Left lobe of liver (tissue), 2 donors: ENCODE measurements at places on chromosomes 7 and 10. TPM values are rescaled to one million over a fixed set of nuclear protein-coding genes. Genes with fewer than 3 reads are reported as not detected.

DNA sequence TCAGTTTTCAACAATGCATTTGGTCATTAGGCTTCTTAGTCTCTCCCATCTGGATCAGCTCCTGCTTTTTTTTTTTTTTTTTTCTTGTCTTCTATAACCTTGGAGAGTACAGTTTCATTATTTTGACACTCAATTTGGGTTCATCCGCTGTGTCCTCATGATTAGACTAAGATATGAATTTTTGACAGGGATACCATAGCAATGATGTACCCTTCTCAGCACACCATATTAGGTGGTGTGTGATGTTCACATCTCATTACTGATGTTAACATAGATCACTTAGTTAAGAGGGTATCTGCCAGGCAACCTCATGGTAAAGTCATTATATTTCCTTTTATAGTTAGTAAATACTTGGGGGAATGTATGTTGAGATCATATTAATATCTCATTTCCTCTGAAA lies 445.5 kb upstream of the IGFBP3 start:
- no peak for DNase-seq

GRCh38 chr7:112726076-112726475 lies 64.1 kb downstream of the TMEM168 start:
- DNase-seq: no peak

DNA sequence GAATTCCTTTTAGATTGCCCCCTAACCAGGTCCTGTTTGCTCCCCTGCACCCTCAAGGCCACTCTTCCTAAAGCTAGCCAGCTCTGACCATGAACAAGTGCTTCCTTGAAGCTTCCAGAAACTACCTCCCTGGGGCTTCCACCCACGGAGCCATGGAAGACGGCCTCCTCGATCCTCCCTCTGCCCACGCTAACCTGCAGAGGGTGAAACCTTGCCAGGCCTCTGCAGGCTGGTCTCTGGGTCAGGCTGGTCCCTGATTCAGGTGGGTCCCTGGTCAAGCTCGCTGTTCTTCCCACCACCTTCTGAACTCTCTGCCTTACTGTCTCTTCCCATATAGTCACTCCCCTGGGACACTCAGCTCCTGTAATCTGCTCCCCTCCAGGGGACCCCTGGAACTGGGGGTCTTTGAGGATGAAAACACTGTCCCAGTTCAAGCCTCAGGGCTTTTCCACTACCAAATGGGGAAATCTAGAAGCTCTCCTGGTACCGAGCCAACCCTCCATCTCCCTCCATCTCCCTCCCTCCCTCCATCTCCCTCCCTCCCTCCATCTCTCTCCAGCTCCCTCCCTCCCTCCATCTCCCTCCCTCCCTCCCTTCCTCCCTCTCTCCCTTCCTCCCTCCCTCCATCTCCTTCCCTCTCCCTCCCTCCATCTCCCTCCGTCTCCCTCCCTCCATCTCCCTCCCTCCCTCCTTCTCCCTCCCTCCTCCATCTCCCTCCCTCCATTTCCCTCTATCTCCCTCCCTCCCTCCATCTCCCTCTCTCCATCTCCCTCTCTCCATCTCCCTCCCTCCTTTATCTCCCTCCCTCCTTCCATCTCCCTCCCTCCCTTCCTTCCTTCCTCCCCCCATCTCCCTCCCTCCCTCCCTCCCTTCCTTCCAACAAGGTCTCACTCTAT lies 2.9 kb downstream of the MLXIPL start:
- no peak for DNase-seq

GRCh38 chr10:127391875-127392274 lies 157.2 kb upstream of the NPS start:
- no peak for DNase-seq

GRCh38 chr10:61286686-61287085 lies 166.5 kb downstream of the TMEM26 start:
- DNase-seq: no peak

DNA sequence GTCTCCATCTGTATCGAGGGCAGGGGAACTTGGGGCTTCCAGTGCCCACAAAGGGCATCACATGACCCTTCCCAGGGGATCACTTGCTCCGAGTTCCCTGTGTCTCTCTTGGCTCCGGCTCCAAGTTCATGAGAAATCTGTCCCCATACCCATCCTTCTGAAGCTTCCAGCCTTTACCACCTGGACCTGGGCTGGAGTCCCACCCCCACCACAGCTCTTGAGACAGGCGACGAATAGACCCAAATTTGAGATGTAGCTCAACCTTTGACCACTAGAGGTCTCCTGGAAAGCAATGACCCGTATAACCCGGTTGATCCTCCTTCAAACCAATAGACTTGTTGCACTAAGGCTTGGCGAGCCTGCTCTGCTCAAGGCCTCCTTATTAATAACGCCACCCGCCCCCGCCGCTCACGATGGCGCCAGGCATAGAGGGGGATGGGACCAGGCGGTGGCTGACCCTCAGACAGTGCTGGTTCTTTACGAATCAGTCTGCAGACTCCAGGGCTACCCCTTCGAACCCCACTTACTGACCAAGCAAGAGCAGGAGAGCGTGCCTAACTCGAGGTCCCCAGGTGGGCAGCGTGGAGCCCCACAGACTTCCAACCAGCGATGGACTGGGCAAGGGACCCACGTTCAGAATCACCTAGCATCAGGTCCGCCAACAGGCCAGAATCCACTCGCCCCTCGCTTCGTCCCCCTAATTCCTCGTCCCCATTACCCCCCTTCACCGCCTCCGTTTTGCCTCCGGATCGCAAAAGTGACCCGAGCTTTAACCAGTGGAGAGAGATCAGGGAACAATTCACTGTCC lies 4.4 kb upstream of the ARID5B start:
- peak; percentile 73 for DNase-seq

DNA sequence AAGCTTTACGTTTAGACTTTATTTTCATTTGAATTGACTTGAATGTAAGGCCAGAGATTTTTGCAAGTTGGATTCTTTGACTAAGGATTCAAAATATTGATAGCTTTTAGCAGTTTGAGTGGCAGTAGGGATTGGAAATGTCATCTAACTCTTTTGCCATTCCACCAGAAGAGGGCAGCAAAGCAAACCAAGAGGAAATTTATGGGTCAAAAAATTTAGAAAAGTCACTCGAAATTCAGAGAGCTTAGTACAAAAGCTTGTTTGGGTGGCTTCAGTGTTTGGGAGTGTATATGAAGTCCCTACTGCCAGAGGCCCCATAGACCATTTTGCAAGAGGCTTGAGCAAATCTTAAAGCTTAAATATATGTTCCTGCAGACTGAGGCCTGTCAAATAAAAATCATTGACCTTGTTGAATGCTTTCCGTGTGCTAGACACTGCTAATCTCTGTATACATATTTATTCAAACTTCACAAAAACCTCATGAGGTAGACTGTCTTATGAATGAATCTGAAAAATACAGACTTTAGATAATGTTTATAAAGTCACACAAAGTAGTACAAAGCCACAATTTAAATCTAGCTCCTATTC lies 44.6 kb upstream of the RSBN1L start:
- no peak for DNase-seq

DNA sequence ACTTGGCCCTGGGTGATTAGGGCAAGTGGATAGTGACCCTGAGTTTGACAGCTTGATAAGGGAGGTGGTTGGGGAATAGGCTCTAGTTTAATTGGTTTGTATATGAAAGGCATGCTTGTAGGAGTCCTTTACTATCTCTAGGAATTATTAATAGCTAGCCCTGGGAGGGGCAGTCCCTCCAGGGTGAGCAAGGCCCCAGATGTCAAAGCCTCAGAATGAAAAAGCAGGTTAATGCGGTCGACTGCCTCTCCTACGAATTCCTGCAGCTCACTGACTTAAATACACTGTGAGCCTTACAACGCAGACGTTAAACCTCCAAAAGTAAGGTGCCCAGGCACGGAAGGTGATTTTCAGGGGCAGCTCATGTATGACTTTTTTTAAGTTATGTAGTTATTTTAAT lies 5.2 kb upstream of the BTBD16 start:
- no peak for DNase-seq

CRHR2 gene
- not detected for total RNA-seq

PLEKHS1 gene
- not detected for total RNA-seq

OR2A1 gene
- not detected for total RNA-seq

CLDN3 gene
- 28.9 TPM for total RNA-seq

KIAA1549 gene
- total RNA-seq: 0.53 TPM
